NB4 (cell line): ENCODE measurements at places on chromosomes 4 and X.

DNA sequence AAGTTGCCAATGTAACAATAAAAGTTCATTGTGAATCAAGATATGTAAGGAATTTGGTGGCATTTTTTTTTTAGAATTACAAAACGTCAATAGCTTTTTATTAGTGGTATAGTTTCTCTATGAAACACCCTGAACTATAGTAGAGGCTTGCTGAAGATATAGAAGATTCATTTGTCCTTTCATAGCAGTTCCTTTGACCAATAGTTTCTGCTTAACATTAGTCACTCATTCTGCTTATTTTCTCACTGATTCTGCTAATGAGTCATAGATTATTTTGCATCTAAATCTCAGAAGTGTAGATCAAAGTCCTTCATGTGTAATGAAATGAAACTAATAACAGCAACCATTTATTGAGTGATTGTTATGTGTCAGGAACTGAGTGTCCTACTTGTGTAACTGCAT lies 205.0 kb upstream of the TET2 start:
- no peak for DNase-seq

DNA sequence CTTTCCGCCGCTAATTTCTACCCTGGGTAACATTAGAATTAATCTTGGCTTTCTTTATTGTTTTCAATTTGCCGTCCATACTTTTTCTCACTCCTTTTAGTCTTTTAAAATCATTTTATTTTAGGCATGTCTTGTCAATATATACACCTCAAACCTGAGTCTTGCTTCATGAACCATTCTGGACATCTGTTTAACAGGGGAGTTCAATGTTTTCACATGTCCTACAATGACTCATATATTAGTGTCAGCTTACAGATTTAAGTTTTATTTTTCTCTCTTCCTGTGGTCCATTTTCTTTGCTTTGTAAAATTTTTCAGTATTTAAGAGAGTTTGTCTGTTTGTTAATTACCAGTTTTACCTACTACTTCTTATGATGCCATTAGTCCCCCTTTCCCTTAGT lies 89.5 kb downstream of the LCORL start:
- DNase-seq = no peak

- DNase-seq = peak; percentile 46
Measured at GRCh38 chr4:87912164-87913004, 63.1 kb upstream of the SPP1 start.

GRCh38 chr4:164136180-164136616 lies 617.7 kb upstream of the SMIM31 start:
- DNase-seq = no peak

GRCh38 chr4:24840362-24840761 lies 45.0 kb downstream of the SOD3 start:
- no peak for DNase-seq

DNA sequence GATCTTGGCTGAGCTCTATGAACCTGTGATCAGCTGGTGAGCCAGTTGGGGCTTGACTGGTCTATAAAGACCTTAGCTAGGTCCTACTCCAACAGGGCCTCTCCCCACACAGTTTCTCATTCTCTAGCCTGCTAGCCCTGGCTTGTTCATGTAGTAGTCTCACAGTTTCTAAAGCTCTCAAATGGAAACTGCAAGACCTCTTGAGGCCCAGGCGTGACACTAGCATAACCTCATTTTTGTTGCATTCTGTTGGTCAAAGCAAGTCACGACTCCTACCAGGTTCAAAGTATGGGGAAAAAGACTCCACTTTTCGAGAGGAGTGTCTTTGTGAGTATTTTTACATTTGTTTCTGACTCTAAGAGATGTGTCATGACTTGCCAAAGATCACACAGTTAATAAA lies 50.9 kb downstream of the CEP44 start:
- no peak for DNase-seq

GRCh38 chrX:129733335-129733734 lies 5.4 kb upstream of the XPNPEP2 start:
- no peak for DNase-seq

DNA sequence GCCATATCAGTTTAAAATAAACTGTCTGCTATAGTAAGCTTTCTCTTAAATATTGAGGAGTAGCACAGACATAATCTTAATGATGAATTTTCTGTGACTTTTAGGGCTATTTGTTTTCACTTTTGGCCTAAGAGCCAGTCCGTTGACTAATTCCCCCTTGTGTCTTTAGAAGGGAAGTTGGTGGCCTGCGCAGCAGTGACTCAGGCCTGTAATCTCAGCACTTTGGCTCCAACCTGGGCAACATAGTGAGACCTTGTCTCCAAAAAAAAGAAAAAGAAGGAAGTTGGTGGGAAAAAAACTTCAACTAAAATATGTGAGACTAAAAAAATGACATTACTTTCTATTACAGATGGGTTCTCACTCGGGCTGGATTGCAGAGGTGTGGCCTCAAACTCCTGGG lies 3.4 kb downstream of the NCAPG start:
- peak; percentile 62 for DNase-seq

DNA sequence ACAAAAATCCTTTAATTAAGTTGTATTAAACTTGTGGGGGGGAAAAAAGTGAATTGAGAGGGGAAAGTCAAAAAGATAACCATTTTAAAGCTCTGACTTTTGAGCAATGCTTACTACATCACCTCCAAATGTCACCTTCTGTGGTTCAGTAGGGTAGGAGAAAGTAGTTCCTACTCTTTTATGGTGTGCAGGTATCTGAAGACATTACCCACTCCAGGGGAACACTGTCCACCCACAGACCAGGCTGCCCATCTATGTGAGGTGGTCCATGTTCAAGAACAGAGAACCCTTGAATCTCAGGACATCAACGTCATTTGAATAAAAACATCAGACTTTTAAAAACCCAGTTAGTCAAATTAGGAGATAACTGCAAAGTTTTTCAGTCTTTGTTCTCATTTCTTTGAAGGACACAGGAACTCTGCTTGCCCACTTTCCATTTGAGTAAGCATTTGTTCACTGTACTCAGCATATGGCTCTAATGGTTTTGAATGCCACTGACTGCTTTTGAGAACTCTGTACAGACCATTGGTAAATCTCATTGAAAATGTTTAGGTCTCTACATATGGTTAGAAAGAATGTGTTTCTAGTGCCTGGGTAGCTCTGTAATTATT lies 18.4 kb downstream of the NMU start:
- DNase-seq = no peak
